ENCODE measurements at places on chromosomes 3 and 15.
A peak's percentile ranks its signal among the peaks of the same experiment; 100 is the strongest.

- DNase-seq = no peak
These were observed 115.6 kb upstream of the LMCD1 start for GRCh38 chr3:8385848-8386620.

- DNase-seq = peak; percentile 83
These were observed 163.3 kb downstream of the CD47 start for GRCh38 chr3:107927361-107928083.

DNA sequence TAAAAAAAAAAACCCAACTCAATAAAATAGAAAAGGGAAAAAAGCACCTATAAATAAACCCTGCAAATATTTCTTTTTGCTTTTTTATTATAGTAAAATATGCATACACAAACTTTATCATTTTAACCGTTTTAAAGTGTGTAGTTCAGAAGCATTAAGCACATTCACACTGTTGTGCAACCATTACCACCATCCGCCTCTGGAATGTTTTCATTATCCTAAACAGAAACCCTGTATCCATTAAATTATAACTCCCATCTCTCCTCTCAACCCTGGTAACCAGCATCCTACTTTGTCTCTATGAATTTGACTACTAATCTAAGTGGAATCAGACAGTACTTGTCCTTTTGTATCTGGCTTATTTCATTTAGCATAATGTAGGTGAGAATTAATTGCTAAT, 15.0 kb downstream of the CDCP1 start:
- no peak for DNase-seq

DNA sequence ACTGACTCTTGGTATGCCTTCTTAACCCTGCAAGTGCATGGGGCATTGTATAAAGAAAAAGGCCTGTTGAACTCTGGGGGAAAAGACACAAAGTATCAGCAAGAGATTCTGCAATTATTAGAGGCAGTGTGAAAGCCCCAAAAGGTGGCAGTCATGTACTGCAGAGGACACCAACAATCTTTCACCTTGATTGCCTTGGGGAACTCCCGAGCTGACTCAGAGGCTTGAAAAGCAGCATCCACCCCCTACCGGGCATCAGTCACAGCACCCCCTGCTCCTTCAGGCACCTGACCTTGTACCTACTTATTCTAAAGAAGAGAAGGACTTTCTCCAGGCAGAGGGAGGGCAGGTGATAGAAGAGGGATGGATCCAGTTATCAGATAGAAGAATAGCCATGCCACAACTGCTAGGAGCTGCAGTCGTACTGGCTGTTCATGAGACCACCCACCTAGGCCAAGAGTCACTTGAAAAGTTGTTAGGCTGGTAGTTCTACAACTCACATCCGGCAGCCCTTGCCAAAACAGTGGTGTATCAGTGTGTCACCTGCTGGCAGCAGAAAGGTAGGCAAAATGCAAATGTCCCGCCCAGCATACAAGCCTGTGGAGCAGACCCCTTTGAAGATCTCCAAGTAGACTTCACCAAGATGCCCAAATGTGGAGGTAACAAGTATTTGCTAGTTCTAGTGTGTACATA, 241.6 kb upstream of the CNTN6 start:
- no peak for DNase-seq

- DNase-seq = no peak
These were observed 8.1 kb upstream of the CSPG5 start for GRCh38 chr3:47586746-47587145.

Measured in activated T-cell treated with anti-CD3 and anti-CD28 coated beads, Interleukin-2, amount 50 U/mL, for 48 hours (primary cell).